ENCODE measurements at places on chromosomes 7 and 10.

- no peak for DNase-seq
Observed at GRCh38 chr7:12815871-12816270, 128.4 kb downstream of the ARL4A start.

- no peak for DNase-seq
Observed at GRCh38 chr10:86671985-86672710, 3.8 kb downstream of the LDB3 start.

GRCh38 chr10:119333146-119333792 is 125.9 kb downstream of the GRK5 start:
- DNase-seq, result no peak

DNA sequence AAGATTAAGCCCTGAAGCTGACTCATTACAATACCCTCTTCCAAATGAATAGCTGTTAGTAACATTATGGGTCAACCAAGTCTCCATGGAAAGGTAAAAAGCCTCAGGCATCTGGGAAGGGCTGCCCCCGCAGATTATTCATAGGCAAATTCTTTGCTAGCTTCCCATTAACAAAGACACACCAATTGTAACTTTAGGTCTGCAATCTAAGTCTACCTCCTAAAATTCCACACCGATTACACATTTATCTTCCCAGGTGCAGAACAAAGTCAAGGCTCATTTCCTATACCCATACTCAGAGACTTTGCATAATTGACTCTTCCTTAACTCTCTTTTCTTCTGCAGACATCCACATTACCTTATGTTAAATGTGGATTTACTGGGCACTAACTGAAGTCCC is 826.3 kb upstream of the MBL2 start:
- DNase-seq, result no peak

DNA sequence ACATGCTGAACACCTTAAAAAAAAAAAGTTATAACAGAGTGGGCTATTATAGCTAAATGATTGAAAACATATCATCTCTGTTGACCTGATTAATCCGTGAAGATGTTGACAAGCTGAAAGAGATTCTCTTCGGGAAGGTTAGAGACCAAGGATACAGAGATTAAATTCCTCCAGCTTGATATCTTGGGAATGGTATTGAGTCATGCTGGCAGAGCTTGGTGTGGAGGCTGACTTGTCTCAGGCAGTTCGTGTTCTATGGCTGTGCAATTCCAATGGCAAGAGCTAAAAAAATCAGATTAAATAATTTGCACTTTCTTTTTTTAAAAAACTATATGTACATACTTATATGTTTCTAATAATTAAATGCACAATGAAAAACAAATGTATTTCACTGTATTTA is 24.9 kb upstream of the CACNA2D1 start:
- no peak for DNase-seq

DNA sequence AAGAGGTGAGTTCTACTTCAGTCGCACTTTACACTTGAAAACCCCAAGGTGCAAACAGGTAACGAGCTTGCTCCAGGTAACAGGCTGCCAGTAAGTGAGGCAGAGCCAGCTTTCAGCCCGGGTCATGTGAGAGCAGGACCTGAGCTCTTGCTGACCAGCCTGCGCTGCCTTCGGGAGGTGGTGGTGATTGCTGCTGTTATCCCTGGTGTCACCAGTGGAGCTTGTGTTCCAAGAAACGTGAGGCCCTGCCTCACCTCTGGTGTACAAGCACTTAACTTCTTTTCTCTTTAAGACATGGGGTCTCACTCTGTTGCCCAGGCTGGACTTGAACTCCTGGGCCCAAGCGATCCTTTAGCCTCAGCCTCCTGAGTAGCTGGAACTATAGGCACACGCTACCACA is 265.0 kb downstream of the CELF2 start:
- no peak for DNase-seq

- no peak for DNase-seq
Observed at GRCh38 chr7:120467676-120468075, 194.7 kb downstream of the KCND2 start.

- no peak for DNase-seq
Observed at GRCh38 chr10:60135020-60135419, 228.7 kb upstream of the CCDC6 start.

GRCh38 chr10:3806603-3807002 is 21.6 kb upstream of the KLF6 start:
- no peak for DNase-seq

- no peak for DNase-seq
Observed at GRCh38 chr7:115008465-115009114, 86.7 kb downstream of the MDFIC start.

DNA sequence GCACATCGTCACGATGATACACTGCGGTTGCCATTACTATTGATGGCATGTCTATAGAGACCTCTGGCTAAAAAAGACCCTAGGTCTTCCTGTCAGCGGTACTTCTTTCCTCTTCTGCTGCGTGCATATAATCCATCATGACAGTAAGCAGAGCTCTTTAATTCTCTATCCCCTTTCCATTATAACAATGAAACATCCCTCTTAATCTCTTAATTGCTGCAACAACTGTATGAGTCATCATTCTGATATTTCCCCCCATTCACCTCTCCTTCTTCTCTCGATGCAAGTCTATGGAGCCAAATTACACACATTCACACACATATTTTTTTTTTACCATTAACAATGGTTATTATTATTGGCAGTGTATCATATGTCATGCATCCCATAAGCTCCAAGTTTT is 45.2 kb upstream of the AKR1E2 start:
- DNase-seq, result no peak

GRCh38 chr10:133528296-133528844 is 1.2 kb downstream of the CYP2E1 start:
- no peak for DNase-seq

GRCh38 chr10:120824881-120825309 is 26.3 kb upstream of the WDR11 start:
- peak; percentile 36 for DNase-seq

DNA sequence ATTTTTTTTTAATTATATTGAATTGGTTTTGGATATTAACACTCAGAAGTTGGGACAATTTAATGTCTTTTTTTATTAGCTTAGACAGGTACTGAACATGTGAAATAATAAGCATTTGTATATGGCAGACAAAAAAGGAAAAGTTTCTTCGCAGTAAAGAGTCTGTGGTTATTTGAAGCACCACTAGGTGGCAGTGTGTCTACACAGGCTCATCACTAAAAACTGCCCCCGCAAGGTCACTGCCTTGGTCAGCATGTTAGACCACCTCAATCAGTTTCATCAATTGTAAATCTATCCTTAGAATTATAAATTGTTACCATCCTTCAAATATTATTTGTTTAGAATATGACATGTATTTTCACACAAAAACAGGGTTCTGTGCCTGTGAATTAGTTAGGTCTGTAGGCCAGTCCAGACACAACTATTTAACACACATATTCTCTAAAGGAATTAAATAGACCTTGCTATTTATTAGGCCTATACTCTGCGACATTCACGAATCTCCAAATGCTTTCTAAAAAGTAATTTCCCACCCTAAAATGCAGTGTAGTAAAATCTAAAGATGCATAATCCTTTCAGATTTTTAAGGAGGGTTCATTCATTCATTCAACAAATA is 17.0 kb downstream of the PNLIPRP3 start:
- DNase-seq, result no peak

DNA sequence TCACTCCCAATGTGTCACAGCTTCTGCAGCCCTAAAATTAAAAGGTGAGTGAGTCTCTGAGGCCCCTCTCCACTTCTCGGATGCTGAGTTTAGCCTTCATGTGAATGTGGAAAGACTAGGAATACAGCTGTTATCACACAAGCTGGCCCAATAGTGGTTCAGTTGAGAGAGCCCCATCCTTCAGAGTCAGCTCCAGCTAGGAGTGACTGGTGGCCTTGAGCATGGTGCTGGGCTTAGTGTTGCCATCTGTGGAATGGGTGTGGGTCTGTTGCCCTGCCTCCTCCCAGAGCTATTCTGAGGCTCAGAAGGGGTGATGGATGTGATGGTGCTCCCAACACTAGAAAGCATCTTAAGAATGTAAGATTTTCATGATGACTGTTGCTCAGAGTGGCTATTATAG is 55.8 kb downstream of the FIGNL1 start:
- no peak for DNase-seq

DNA sequence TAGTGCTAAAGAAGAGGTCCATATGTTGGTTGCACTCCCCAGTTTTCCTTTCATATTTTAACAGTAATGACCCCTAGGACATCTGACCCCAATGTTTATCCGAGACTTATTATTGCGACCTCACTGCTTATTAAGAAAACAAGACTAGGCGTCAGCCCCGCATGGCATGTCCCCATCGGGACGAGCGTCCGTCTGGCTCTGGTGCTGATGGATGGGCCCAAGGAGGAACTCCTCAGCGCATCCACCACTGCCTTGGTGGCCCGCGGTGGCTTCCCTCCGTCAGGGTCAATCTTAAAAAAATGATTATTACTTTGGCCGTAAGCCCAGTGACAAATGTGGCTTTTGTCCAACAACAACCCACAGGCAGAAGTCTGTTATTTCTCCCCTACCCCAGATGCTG is 40.1 kb upstream of the CXCL12 start:
- DNase-seq, result peak; percentile 51

GRCh38 chr10:123303581-123304337 is 149.6 kb downstream of the BUB3 start:
- DNase-seq, result no peak

DNA sequence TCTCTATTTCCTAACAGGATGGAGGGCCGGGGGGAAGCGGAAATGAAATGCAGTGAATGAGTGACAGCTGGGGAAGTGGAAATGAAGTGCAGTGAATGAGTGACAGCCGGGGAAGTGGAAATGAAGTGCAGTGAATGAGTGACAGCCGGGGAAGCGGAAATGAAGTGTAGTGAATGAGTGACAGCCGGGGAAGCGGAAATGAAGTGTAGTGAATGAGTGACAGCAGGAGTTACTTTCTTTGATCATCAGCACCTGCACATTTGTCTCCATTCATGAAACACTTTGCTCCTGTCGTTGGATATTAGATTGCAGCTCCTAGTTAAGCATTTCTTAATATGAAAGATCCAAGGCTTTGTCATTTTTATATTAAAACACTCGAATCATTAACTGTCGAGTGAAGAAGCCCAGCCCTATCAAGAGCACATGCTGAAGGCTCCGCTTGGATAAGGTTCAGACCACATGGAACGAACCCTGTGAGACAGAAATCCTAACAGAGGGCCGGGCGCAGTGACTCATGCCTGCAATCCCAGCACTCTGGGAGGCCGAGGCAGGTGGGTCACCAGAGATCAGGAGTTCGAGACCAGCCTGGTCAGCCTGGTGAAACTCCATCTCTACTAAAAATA is 406.0 kb upstream of the ADARB2 start:
- no peak for DNase-seq

DNA sequence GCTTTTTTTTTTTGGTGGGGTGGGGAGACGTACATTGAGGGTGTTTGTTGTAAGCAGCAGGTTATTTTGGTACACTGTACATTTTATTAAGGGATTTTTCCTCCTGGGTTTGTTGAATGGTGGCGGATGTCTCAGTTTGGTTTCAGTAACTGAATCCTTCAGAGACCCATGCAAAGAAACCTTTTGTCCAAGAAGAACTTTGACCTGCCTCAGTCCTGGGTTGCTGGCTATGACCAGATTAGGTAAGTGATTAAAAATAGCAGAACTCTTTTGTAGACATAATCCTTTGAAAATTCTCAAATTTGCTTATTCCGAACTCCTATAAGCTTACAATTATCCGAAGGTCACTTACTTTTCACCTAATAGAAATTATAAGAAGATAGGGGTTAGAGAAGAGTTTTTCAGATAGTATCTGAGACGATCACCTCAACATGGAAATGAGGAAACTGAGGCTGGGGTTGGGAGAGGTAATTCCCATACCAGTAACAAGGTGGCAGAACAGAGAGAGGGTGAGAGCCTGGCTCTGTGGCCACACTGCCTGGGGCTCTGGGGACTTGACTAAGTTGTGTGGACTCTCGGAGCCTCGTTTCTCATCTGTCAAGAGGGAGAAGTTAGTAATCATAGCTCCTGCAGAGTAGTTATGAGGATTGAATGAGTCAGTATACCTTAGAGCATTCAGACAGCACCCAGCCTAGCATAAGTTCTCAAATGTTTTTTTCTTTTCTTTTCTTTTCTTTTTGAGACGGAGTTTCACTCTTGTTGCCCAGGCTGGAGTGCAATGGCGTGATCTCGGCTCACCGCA is 87.4 kb downstream of the CCNY start:
- DNase-seq, result no peak

- no peak for DNase-seq
Observed at GRCh38 chr7:31648288-31648687, 38.7 kb upstream of the PPP1R17 start.

DNA sequence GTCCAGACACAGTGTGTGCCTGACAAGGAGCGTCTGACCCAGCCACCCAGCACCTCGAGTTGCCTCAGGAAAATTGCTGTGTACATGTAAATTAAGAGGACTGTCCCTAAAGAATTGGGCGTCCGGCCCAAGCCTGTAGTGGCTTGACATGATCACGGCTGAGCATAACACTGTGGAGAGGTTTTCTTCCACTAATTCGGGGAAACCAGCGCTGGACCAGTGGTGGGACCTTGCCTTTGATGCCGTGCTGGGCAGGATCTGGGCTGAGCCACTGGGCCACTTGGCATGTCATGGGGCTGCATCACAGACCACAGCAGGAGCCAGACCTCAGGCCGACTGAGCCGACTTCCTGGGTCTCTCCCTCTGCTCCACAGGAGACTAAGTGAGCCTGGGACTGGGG is 282.5 kb downstream of the GLRX3 start:
- DNase-seq, result no peak

DNA sequence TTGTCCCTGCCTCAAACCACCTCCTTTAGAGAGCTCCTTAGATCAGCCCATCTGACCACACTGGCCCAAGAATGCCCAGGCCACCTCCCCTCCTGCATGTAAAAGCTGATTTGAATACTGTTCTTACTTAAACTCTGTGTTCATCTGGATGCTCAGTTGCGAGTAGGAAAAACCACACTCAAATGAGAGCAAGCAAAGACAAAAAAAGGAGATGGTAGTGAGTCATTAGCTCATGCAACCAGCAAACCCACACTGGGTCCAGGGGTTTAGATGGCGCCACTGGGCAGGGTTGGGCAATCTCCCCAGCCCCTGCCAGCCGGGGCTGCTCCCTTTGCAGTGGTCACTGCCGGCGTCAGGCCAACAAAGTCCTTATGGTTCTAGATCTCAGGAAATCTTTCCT is 32.7 kb downstream of the TSPAN15 start:
- DNase-seq, result no peak
